MG63 (cell line): ENCODE measurements at places on chromosomes 12 and 14. TPM values are rescaled to one million over a fixed set of nuclear protein-coding genes. Genes with fewer than 3 reads are reported as not detected.

- DNase-seq: no peak
These were observed 2.9 kb downstream of the RNF212B start for GRCh38 chr14:23240661-23241060.

- DNase-seq: no peak
These were observed 68.5 kb downstream of the NT5DC3 start for GRCh38 chr12:103772367-103773108.

DNA sequence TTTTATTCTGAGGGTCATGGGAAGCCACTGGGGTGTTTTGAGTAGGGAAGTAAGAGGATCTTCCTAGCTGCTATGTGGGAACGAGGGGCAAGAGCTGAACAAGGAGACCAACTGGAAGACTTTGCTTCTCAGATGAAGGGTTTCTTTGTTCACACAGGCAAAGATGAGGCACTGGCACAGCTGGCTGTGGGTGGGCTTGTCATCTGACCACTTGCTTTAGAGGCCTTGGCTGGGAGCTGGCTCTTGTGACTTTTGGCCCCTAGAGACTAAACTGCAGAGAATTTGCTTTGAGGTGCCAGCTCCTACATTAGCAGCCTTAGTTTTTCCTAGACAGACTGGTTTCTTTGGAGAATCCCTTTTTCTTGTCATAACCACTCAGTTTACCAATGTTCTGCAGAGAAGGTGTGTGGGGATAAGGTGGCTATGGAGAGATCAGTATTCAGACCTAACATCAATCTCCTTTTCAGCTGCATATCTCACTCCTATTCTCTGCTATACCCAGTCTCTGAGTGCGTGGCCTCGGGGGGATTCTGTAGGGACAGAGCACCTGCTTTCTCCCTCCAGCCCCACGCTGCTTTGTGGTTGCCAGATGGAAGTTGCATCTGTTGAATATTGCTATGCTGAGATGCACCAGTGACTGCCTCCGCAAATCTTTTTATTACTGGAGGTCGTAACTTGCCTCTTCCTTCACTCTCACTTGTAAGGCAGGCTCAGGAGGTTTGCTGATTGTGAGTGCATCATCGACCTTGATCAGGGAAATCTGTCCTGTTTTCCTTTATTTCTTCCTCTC, 12.7 kb downstream of the PPP2R5C start:
- no peak for DNase-seq

DNA sequence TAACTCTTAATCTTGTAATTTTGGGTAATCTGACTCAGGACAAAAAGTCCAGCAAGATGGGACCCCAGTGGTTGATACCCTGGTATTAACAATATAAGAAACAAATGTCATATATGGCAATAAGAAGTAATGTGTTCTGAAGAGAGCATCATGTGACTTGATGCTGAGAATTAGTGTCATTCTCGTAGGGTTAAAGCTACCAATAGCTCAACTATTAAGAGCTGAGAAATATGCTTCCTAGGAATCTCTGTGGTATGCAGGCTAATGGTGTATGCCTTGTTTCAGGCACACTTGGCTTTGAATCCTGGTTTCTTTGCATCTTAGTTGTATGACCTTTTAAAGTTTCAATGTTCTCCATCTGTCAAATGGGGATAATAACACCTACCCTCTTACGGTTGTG, 9.1 kb downstream of the MYRFL start:
- DNase-seq: no peak

DNA sequence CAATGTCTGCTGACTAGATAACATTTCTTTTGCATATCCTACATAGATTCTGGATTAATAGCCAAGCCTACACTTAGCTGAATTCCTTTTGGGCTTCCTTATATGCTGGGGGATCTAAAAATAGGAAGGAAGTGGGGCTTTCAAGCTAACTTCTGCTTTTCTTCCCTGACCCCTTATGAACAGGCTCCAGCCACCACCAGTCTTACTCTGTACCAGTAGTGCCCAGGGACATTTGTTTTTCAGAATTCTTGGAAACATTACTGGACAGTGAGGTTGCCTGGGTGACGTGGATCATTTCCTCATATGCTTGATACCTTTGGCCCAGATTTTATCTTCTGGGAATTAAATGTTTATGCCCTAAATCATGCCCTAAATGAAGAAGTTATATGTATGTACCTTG, 55.9 kb upstream of the SRRM4 start:
- DNase-seq: no peak

DNA sequence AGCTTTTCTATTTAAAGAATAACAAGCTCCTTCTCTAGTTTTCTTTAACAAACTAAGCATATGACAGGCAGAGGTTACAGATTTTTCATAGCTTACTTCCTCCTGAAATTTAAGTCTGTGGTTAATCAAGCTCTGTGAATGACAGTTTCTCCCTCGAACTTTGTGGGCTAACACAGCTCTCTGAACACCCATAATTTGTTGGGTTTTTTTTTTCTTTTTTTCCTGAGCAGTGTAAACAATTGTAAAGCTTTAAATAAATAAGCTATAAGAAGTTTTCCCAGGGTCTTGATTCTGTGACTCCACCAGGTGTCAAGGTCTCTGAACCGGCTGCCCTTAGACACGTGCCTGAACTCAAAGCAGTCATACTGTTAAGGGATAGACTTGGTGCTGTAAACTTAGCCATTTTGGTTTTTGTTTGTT, 128.1 kb upstream of the AMIGO2 start:
- DNase-seq: no peak

DNA sequence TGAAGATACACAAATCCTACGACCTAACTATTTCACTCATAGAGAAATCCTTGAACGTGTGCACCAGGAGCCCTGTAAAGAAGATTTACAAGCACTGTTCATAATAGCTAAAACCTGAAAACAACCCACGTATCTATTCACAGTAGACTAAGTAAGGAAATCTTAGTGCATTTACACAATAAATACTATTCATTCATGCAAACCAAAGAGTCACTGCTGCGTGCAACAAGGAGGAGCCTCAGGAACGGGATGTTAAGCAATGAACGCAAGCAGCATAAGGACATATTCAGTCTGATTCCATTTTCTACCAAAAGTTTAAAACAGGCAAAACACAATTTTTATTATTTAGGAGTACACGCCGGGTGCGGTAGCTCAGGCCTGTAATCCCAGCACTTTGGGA, 176.6 kb downstream of the TTC7B start:
- no peak for DNase-seq

DNA sequence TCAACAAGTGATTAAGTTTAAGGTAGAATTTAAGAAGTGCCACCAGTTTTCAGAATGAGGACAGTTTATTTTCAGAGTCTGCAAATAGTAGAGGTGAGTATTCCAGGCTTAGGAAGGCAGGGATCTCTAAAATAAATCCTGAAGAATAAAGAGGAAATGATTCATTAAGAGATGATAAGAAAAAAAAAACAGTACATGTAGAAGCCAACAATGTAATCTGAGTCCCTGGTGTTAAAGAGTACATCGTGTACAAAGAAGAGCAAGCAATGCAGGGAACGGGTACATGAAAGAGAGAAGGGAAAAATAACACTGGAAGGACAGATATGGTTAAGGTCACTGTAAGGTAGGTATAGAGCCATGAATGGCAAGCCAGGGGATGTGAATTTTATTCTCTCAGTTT, 95.2 kb upstream of the FOXG1 start:
- DNase-seq: no peak

- no peak for DNase-seq
These were observed 80.1 kb downstream of the PLXNC1 start for GRCh38 chr12:94228488-94228907.

GRCh38 chr12:122368361-122369073, 54.0 kb downstream of the CLIP1 start:
- peak; percentile 28 for DNase-seq

GRCh38 chr14:105845725-105846309, 319.4 kb downstream of the TMEM121 start:
- DNase-seq: no peak

- no peak for DNase-seq
These were observed 26.3 kb downstream of the PDE6H start for GRCh38 chr12:14999021-14999694.

- no peak for DNase-seq
These were observed 80.8 kb upstream of the AMIGO2 start for GRCh38 chr12:47160316-47161244.

DNA sequence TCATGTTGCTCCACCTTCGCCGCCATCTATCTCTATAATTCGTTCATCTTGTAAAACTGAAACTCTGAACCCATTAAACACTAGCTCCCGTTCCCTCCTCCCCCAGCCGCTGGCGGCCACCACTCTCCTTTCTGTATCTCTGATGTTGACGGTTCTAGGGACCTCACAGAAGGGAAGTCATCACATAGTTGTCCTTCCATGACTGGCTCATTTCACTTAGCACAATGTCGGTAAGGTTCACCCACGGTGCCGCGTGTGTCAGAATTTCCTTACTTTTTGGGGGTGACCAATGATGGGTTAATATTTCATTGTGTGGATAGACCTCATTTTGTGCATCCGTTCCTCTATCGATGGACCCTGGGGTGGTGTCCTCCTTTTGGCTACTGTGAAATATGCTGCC, 2.0 kb upstream of the CACNA2D4 start:
- no peak for DNase-seq

- DNase-seq: peak; percentile 15
These were observed 289.5 kb downstream of the TMEM132D start for GRCh38 chr12:129614221-129614885.

DNA sequence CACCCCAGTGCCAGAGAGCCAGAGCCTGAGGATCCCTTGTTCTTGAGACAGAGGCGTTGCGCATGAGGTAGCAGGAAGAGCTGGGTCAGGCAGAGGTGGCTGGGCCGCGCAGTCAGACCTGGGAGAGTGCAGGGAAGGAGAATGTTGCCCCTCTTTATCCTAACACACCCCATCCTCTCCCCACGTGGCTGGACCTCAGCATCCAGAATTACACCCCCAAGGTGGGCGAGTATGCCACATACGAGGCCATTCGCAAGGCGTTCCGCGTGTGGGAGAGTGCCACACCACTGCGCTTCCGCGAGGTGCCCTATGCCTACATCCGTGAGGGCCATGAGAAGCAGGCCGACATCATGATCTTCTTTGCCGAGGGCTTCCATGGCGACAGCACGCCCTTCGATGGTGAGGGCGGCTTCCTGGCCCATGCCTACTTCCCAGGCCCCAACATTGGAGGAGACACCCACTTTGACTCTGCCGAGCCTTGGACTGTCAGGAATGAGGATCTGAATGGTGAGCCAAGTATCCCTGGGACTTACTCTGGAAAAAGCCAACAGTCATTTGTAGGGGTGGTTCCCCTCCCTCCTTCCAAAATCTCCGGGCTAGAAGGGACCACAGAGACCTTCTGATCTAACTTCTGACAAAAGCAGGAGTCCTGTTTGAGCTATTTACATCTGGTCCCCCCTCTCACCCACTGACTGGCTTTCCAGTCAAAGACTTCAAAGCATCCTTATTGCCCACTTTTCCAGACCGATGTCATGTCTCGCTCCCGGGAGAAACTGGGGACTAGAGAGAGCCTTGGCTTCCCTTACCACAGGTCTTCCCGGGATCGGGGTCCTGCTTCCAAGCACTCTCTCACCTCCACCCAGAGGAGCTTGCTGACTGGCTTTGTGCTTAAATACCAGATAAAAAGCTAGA, 6.1 kb downstream of the MMP14 start:
- no peak for DNase-seq

DNA sequence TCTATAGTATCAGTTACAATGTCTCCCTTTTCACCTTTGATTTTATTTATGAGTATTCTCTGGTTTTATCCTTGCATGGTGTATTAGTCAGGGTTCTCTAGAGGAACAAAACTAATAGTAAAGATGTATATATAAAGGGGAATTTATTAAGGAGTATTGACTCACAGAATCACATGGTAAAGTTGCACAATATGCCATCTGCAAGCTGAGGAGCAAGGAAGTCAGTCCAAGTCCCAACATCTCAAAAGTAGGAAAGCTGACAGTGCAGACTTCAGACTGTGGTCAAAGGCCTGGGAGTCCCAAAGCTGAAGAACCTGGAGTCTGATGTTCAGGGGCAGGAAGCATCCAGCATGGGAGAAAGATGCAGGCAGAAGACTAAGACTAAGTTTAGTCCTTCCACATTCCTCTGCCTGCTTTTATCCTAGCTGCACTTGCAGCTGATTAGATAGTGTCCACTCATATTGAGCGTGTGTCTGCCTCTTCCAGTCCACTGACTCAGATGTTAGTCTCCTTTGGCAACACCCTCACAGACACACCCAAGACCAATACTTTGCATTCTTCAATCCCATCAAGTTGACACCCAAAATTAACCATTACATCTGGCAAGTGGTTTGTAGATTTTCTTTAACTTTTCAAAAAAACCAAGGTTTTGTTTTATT, 308.0 kb upstream of the LMO3 start:
- DNase-seq: no peak

- no peak for DNase-seq
These were observed 19.5 kb downstream of the KRT76 start for GRCh38 chr12:52757449-52758176.

GRCh38 chr12:24937553-24938244, 11.2 kb downstream of the BCAT1 start:
- DNase-seq: peak; percentile 29

- DNase-seq: no peak
These were observed 35.0 kb downstream of the ERH start for GRCh38 chr14:69363055-69363454.

DNA sequence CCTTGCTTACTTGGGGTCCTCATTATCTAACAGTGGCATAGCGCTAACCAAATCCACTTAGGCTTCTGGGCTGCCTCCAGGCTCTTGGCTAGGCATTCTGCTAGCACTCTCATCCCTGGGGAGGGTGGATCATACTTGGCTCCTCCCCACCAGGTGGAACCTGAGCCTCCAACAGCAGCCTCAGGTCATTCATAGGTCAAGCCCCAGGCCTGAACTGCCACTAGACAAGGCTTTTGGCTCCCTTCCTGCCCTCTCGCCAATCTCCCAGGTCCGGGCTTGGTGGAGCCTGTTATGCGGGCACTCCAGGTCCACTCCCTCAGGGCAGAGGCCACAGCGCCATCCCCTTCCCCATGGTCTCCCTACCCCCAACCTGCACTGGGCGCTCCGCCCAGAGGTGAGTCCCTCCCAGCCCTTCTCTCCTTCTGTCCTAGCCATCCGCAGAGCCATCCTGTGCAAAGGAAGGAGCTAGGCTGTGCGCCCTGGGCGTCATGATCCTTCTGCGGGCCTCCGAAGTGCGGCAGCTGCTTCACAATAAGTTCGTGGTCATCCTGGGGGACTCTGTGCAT, 154.9 kb upstream of the AMIGO2 start:
- no peak for DNase-seq

- DNase-seq: no peak
These were observed 24.0 kb downstream of the CREBL2 start for GRCh38 chr12:12635651-12636050.

DNA sequence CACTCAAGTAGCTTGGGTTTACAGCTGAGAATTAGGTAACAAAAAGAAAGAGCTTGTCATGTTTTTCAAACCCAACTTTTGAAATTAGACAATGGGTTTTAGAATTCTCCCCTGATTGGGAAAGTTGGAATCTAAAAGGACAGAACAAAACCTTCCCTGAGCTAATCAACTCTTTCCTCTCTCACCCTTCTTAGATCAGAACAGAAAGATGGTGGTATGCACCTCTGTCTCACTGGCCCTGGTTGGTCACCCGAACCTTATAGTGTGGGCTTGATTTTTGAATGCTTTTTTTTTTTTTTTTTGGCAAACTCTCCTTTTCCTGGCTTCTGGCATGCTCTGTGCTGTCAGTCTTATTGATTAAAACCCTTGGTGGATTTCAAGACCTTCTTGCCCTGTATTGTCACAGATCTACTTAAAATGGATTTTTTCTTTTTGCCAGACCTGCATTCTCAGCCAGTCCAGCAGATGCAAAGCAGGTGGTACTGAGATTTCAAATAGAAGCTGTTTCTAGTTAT, 251.1 kb upstream of the RMST start:
- no peak for DNase-seq

SYCP3 gene
- total RNA-seq: not detected in 2 replicates

DEGS2 gene
- not detected in 2 replicates for total RNA-seq

SIX6 gene
- total RNA-seq: not detected in 2 replicates

OR4K15 gene
- not detected in 2 replicates for total RNA-seq

SLC6A15 gene
- 0.30 and 1.5 TPM in 2 replicates for total RNA-seq

PRKD1 gene
- 5.6 and 8.3 TPM in 2 replicates for total RNA-seq

SMCO3 gene
- total RNA-seq: not detected in 2 replicates
